BE2C (cell line): ENCODE measurements at places on chromosomes 4 and X.

GRCh38 chrX:105775679-105776078 lies 46.7 kb upstream of the NRK start:
- no peak for DNase-seq

GRCh38 chr4:103099691-103100392 lies at the start of gene BDH2:
Gene BDH2 (minus strand): TSS chr4:103099834. CDS start chr4:103096254, 3,580 bp downstream.
- DNase-seq: peak; percentile 35

GRCh38 chr4:23937173-23937572 lies 47.3 kb upstream of the PPARGC1A start:
- no peak for DNase-seq

DNA sequence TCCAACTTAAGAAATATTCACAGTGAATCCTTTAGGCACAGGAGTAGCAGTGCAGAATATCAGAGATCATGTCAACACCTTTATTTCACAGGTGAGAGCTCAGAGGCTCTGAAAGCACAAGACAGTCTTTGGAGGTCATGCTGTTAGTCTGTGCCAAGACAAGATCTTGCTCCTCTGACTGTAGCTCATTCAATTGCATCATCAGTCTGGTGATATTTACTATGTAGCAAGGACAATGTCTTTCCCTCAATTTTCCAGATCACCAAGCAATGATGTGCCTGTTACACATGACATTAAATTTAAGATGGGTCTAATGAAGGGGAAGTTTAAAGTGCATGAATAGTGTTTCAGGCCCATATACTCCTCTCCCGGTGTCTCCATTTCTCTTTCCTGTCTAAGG lies 277.5 kb downstream of the IL15 start:
- peak; percentile 13 for DNase-seq

GRCh38 chr4:146638786-146639505 lies at the start of gene POU4F2:
Gene POU4F2 (plus strand): TSS chr4:146638893. CDS start chr4:146639141, 248 bp downstream.
- DNase-seq: peak; percentile 56
